Fibroblast of the conjunctiva (primary cell): ENCODE measurements at places on chromosomes 5 and 9.
A peak's percentile ranks its signal among the peaks of the same experiment; 100 is the strongest.

- no peak for DNase-seq
Observed at GRCh38 chr5:173039964-173040363, 16.2 kb upstream of the CREBRF start.

GRCh38 chr5:111246459-111246858, 22.3 kb downstream of the CAMK4 start:
- DNase-seq = no peak

DNA sequence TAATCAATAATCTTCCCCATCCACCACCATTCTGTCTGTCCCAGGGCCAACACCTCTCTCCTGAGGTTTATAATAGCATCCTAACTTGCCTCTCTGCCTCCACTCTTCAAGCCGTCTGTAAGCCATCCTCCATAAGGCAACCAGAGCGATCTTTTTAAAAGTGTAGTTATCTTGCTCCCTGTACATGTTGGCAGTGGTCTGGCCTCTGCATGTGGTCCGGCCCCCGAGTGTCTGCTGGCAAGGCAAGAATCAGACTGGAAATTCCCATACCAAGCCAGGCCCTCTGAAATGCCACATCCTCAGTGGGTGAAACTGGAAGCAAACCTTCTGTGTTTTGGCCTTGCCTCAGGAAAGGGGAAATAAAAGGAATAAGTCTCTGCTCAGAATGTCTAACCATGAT, 17.0 kb downstream of the TTLL11 start:
- DNase-seq = no peak

GRCh38 chr5:117326997-117327396, 752.4 kb upstream of the SEMA6A start:
- DNase-seq = no peak

GRCh38 chr5:73745836-73746235, 119.8 kb downstream of the ARHGEF28 start:
- DNase-seq = no peak

DNA sequence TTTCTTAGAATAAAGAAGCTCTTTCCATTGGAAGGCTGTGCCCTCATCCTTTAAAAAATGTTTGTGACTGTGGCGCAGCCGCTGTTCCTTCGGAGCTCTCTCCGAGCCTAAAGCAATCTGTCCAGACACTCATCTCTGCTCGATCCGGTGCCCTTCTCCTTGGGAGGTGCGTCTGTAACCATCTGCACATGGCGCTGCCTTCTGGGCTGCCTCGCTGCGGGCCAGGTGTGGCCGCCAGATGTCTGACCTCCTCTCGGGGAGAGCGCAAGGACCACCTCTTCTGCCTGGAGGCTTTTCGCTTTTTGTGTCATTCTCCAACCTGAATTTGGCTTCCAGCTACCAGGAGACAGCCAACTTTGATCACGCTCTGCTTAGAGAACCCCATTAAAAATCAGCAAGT, 153.4 kb upstream of the PTCH1 start:
- DNase-seq = no peak

DNA sequence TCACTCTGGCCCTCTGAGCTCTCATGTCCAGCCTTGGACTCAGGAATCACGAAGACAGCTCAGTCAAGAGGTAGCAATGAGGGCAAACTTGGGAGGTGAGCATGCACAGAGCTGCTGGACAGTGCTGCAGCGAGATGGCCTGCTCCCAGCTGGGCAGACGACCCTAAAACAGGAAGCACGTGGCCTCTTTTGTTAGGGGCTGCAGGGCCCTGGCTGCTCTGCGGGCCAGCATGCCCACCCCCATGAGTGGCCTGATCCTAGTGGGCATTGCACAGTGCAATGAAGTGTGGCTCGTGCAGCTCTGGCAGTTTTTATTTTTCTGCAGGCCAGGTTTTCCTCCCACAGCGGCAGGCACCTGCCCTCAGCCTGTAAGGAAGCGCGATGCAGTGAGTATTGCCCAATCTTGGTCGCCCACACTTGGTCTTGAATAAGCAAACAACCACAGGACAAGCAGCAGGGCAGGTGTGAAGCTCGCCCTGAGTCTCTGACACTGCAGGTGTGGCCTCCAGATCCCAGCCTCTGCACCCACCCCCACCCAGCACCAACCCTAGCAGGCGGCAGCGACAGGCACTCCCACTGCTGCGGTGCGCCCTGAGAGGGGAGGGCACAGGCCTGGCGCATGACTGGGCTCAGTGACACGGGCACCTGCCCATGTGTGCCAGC, 60.8 kb downstream of the SEMA4D start:
- DNase-seq = no peak

DNA sequence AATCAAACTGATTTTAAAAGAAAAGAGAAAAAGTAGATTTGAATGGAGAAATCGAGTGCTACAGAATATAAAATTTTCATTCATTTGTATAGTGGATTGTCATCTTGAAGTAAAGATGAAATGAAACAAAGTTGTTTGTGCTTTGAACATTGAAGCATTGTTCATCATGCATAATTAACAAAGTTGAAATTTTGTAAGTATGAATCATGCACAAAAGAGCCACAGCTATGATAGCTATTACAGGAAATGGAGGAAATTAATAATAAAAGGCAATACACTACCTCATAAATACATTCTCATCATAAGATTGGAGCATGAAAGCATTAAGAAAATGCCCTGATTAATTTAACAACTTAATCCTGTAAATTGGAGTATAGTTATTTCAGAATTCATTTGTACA, 153.4 kb upstream of the TLX3 start:
- no peak for DNase-seq

DNA sequence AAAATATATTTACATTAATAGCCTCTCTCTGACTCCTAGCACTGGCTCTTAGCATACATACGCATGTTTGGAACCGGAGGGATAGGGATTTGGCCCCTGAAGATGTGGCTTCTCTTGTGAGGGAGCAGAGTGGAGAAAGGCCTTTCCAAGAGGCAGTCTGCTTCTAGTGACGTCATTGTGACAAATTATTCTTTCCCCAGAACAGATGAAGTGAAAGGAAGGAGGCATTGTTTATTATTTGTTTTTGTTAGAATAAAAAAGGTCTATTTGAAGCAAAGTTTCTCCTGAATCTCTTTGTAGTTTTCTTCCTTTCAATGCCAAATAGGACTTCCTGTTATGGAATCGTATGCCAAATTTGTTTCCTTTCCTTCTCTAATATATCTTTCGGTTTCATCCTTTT, 361.6 kb downstream of the ICE1 start:
- no peak for DNase-seq

DNA sequence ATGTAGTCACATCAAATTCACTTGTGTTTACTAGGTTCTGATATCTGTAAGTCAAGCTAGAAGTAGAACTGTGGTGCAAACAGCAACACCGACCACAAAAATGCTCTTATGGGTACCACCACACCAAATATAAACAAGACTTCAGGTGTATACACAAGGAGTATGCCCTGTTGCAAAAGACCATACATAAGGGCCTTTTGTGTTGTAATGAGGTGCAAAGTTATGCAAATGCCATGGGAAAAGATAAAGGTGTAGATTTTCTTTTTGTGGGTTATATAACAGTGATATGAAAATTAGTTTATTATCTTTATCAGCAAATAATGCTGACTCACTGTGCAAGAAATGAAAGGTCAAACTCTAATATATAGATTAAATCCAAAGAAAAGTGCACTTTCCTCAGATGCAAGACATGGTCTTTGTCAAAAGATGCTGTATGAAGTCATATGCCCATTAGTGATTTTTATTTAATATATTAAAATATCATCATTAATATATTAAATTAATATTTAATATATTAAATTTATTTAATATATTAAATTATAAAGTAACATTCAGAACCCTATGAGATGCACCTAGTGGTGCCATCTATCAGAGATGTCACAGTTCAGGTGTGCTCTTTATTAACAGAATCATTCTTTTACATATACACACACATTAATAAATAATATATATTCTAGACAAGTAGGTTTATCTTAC, 26.7 kb upstream of the ALDH1A1 start:
- DNase-seq = no peak

DNA sequence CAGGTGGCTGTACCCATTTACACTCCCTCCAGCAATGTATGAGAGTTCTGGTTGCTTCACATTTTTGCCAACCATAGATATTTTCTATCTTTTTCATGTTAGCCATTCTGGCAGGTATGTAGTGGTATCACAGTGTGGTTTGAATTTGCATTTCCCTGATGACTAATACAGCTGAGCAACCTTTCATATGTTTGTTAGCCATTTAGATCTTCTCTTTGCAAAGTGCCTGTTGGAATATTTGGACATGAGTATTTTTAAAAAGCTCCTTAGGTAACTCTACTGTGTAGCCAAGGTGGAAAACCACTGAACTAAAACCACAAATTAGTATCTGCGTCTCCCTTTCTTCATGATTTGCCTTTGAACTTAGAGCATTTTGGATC, 31.9 kb downstream of the IRF1 start:
- no peak for DNase-seq

DNA sequence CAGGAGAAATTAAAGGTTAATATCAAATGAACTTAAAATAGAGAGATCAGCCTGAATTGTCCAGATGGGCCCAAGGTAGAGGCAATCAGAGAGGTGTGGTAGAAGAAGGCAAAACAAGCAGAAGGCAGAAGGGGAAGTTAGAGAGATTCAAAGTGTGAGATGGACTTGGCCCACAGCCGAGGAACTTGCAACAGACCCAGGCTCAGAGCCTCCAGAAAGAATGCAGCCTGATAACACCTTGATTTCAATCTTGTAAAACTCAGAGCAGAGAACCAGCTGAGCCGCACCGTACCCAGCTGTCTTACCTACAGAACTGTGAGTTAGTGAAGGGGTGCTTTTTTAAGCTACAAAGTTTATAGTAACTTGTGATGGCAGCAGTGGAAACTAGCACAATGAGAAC, 190.9 kb downstream of the RFK start:
- DNase-seq = no peak

DNA sequence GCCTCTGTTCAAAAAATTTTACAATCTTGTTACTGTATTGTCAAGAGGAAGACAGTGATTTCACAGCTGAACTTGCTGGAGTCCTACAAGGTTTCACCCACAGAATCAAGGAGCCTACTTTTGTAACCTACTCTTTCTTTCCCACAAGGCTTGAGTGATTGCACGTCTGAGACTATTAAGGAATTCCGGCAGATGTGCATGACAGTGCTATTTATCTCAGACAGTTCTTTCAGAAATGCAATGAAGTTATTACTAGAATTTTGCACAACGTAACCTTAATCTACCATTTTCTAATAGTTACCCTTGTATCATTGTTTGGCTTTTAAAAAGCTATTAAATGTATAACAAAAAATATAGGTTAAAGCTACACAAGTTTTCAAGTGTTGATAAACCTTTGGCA, 400.1 kb downstream of the PTPRD start:
- no peak for DNase-seq

GRCh38 chr9:5553211-5553610, 42.9 kb downstream of the PDCD1LG2 start:
- no peak for DNase-seq

- peak; percentile 10 for DNase-seq
Observed at GRCh38 chr5:38948501-38948900, 102.7 kb downstream of the OSMR start.

GRCh38 chr9:131031005-131031641, 22.1 kb downstream of the LAMC3 start:
- no peak for DNase-seq

DNA sequence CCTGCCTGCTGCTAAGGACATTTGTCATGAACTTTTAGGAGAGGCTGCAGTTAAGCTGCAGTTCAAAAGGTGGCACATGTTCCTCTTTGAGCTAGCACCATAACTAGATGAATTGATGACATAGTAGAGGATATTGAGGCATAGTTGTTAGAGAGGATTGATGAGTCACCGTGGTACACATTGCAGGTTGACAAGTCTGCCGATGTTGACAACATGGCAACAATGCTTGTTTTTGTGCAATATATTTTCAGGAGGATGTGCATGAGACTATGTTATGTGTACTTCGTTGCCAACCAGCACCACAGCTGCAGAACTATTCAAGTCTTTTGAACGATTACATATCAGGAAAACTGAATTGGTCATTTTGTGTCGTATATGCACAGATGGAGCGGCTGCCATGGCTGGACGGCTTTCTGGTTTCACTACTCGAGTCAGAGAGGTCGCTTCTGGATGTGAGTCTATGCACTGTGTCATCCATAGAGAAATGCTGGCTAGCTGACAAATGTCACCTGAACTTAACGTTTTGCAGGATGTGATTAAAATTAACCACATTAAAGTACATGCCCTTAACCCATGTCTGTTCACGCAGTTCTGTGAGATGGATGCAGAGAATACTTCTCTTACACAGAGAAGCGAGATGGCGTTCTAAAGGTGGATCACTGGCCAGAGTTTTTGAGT, 24.2 kb downstream of the ANP32B start:
- DNase-seq = no peak

DNA sequence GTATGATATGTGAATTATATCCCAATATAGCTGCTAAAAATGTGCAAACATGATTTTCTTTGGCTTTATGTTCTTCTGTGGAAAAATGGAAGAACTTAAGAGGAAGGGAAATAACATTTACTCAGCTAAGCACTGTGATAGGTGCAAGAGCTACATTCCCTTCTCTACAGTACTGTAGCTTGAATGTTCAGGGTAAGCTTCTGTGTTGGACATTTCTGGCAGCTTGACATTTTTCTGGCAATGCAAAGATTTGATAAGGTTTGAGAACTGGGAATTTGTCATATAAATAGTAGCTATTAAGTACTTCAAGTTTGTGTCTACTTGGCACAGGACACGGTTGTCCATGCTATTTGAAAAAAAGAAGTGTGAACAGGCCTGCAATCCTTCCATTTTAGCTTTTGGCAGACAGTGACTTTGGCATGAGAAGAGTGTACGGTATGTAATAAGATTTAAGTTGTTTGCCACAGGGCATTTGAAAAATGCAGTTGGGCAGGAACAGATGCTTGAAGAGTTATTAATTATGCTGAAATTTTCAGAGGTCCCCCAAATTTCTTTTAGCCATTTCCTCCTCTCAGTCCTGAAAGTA, 77.6 kb downstream of the KIF4B start:
- peak; percentile 17 for DNase-seq

- DNase-seq = peak; percentile 49
Observed at GRCh38 chr9:80605129-80605528, 1033.4 kb downstream of the TLE4 start.

DNA sequence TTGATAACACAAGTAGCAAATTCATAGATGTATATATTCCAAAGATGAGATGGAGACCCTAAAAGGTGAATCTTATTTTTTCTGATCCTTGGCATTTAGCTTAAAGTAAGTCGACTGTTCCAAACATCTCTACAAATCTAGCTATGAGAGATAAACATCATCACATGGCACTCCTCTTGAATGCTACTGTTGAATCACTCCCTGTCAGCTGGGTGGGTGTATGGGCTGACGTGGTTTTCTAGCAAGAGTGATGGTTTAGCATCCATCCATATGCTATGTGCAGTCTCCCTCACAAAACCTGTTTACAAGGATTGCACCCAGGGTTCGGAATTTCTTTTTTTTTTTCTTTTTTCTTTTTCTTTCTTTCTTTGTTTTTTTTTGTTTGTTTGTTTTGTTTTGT, 13.8 kb downstream of the ACO1 start:
- no peak for DNase-seq

- no peak for DNase-seq
Observed at GRCh38 chr9:72129271-72130156, 19.7 kb upstream of the GDA start.

- DNase-seq = no peak
Observed at GRCh38 chr9:71003346-71003745, 118.1 kb downstream of the TRPM3 start.
